ENCODE measurements at places on chromosomes 7 and 10.

- DNase-seq, result no peak
Measured at GRCh38 chr7:26441002-26441521, 149.4 kb downstream of the SNX10 start.

DNA sequence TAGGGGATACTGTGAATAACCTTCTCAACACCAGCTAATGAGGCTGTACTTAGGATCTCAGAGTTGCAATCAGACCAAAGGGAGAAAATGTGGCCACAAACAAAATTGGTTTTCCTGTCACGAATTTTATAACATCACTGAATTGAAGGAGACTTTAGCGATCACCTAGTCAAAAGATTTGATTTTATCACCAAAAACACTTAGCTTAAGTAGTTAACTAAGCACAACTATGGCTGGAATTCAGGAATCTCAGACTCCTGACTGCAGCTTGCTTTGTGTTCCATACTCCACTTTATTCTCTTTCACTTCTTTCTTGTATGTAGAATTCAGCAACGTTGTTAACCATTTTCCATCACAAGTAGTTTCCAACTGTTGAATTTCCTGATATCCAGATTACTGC lies 152.0 kb downstream of the SLC16A9 start:
- no peak for DNase-seq

DNA sequence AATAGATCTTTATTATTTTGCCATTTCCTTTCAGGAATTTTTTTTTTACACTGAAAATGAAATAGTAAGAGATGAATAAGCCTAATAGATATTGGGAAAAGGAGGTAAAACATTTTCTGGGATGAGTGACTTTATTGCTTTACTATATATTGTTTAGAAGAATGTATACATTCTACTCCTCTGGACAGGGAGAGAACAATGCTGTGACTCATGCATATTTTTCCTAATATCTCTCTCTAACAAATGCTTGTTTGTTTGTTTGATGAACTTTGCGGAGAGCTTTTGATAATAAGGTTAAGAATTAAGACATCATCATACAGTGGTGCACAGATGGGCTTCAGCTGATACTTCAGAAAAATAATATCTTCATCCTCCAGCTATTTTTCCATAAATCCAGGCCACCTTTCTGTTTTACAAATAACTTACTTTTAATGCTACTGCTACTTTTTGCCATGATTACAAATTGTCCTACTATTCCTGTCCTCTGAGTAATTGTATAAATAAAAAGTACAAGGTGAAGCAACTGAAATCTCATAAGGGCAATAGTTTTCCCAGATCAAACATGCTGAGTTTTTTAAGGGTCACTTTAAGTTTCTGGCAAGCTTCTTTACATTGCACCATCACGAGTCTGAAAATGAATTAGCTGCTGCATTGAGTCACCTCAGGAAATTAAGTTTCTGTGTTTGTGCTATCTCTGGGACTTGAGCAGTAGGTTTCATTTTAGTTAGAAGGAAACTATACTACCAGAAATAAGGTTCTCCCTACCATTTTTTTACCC lies 207.3 kb upstream of the POT1 start:
- no peak for DNase-seq

DNA sequence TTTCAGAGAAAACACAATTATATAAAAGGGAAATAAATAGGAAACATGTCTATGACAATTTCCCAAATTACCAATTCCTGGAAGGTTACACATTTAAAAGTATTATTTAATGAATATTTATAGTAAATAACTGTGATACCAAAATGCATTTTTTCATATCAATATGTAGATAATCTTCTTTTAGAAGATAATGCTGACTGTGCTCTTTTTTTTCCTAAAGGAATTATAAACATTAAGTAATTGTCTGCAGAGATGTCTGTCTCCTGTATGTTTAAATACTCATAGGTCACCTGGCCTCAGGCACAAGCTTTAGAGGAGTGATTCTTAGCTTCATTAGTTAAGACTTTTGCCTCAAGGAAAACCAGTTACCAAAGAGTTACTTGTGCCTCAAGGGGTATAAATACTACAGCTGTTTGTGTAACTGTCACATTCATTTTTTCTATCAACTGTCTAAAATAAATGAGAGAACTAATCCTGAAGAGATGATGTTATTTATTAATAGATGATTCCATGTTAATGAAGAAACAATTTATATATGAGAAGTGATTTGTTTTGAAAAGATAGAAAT lies 77.1 kb downstream of the DNAJC1 start:
- no peak for DNase-seq

GRCh38 chr10:52533986-52534385 lies 219.9 kb downstream of the DKK1 start:
- DNase-seq, result no peak

DNA sequence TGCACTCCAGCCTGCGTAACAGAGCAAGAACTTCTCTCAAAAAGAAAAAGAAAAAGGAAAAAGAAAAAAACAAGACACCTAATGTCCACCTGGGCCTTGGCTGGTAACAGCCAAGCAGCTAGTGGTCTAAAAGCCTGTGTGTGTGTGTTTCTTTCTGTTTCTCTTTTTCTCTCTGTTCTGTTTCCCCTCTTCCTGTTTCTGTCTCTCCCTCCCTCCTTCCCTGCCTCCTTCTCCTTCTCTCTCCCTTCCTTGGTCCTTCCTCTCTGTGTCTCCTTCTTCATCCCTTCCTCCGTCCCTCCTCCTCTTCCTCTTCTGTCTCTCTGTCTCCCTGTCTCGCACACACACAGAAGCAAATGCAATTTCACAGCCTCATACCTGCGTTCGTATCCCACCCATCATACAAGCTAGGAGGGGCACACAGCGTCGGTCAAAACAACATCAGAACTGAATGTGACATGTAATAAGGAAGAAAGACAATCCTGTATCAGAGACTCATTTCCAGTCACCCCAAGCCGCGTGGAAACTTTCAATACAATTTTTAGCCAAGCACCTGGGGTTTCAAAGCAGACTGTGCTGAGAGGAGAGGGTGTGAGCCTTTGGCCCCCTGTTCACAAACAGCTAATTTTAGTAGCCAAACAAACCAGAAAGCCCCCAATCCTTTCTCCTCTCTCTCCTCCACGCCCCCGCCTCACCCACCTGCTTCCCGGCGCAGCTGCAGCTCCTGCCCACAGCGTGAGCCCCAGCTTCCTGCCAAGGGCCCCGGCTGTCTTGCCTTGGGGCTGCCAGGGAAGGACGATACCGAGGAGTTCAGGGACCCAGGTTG lies 50.2 kb upstream of the GNA12 start:
- DNase-seq, result peak; percentile 40

GRCh38 chr7:19295376-19295775 lies 150.2 kb upstream of the FERD3L start:
- no peak for DNase-seq

- no peak for DNase-seq
Measured at GRCh38 chr10:123997013-123997412, 96.4 kb downstream of the CHST15 start.

DNA sequence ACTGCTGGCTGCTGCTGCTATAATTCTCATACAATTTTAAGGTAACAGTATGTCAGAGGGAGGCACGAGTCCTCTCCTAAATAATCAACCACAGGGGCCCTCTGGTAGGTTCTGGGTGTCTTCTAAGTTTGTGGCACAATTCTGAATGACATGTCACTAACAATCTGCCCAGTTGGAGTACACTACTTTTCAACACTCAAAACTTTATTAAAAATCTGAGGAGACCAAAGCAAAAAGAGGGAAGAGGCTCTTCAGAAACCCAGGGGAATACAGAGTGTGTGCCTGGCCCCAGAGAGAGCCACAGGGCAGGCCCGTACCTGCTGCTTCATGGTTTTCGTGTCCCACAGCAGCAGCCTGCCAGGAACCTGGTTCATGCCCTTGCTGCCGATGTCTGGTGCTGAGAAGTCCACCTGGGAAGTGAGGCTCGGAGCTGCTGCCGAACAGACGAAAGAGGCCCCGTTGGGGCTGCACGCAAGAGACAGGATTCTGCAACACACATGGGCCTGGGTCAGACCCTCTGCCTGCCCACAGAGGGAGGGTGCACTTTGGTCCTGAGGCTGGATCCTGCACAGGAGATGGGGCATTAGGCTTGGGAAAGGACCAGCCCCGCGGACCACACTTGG lies 18.3 kb downstream of the WDR91 start:
- no peak for DNase-seq

GRCh38 chr7:111517549-111517951 lies 44.7 kb downstream of the IMMP2L start:
- DNase-seq, result no peak

DNA sequence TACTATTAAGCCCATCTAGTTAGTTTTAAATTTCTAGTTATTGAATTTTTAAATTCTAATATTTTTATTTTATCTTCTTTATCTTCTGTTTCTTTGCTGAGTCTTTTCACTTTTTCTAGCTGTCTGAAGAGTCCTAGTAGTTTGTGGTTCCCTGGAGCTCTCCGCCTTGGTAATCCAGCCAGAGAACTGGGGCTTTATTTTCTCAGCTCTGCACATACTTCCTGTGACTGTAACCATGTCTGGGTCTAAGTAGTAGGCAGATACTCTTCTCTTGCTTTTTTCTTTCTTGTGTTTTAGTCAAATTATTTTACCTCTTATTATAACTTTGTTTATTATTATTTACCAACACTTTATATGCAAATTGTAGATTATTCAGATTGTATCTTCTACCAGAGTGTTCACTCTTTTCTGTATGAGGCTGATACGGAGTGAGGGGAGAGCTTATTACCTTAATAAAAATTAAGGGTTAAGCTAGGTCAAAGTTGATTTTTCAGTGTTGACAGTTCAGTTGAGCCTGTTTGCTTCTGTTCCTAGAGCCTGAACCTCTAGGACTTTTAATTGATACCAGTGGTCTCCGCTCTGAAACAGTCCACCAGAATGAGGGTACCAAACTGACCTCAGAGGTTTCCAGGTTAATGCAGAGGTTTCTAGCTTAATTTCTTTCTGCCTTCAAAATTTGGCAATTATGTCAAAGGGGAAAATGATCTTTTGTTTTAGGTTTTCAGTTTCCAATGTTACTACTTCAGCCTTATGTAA lies 155.4 kb downstream of the ADK start:
- no peak for DNase-seq

GRCh38 chr10:110802090-110802489 lies 69.6 kb upstream of the PDCD4 start:
- DNase-seq, result no peak

GRCh38 chr7:27133409-27134231 lies 3.1 kb upstream of the HOXA4 start:
- DNase-seq, result no peak

GRCh38 chr7:132402751-132403245 lies 173.5 kb downstream of the PLXNA4 start:
- no peak for DNase-seq

DNA sequence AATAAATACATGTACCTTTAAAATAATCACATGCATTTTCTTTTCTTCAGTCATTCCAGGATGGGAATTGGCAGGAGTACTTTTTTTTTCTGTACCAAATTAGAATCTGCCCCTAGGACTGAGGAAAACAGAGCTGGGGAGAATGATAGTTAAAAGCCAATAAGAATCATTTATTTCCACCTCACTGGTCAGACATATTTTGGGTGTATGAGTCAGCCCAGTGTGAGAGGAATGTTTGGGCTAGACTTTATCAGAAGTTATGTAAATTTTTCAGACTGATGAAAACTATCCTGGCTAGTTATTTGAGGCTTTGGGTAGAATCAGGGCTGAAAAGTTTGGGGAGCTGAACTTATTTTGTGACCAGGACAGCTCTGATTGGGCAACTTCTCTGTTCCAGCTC lies 303.1 kb upstream of the NPSR1 start:
- no peak for DNase-seq

- DNase-seq, result no peak
Measured at GRCh38 chr10:130750441-130750840, 561.1 kb downstream of the TCERG1L start.

DNA sequence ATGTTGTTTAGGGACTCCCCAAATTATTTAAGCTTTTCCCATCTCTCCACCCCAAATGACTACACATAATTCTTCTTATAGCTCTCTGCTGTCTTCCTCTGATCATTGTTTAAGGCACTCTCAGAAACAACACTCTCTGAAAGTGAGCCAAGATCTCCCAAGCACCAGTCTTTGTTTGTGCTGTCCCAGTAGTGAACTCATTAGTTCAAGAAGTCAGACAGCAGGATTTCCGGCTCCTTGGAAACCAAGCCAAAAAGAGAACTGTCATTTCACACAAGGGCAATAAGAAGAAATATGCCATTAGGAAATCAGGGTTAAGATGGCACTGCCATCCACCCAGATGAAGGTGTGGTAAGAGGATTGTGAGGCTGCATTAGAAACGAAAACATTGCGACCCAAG lies 83.1 kb downstream of the FZD1 start:
- no peak for DNase-seq

GRCh38 chr10:101297901-101298486 lies 56.0 kb upstream of the BTRC start:
- DNase-seq, result peak; percentile 63

- no peak for DNase-seq
Measured at GRCh38 chr10:35855155-35855947, 213.3 kb upstream of the FZD8 start.

DNA sequence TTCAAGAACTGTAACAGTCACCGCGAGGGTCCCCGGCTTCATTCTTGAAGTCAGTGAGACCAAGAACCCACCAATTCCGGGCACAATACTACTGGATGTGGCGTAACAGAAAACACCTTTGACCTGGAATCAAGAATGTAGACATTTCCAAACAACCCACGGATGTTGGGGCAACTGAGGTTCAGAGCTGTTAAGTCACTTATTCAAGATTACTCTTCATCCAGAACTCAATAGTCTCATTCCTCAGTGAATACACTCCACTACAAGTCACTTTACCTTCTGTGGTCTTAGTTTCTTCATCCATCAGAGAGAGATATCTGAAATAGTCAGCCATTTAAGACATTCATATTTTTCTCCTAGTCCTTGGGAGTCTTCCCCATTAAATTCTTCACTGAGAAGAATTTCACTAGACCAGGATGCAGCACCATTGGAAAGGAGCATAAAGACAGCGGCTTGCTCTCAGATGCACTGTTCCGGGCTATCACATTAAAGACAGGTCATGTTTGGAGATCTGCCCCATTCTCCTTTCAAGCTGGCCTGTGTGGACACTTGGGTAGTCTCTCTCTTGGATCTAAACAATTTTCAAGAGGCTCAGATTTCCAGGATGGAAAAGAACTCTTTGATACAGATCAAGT lies 32.3 kb upstream of the ARID5B start:
- no peak for DNase-seq

- DNase-seq, result no peak
Measured at GRCh38 chr7:119436882-119437281, 836.1 kb upstream of the KCND2 start.

- no peak for DNase-seq
Measured at GRCh38 chr7:25424855-25425254, 196.6 kb upstream of the NPVF start.

- no peak for DNase-seq
Measured at GRCh38 chr7:45092100-45092930, 3.5 kb upstream of the NACAD start.

DNA sequence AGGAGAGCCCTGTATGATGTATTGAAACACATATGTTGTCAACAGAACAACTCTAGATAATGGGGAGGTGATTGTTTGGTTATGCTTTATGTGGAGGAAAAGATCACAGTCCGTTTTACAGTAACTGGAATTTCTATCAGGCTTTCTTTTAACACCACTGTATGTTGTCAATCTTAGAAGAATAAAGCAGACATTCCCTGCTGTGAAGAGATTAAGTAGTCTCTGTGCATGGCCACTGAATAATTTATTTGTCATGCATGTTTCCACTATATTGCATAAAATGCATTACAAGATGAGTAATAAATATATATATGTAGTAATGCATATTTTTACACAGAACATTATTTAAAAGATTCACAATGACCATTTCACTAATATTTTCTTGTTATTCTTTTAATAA lies 440.0 kb downstream of the ANKRD7 start:
- DNase-seq, result no peak

GRCh38 chr10:127600479-127600878 lies 51.4 kb downstream of the NPS start:
- DNase-seq, result no peak

- peak; percentile 45 for DNase-seq
Measured at GRCh38 chr10:78973901-78974616, 94.7 kb upstream of the ZMIZ1 start.

All from CD4-positive, alpha-beta T cell treated with Interleukin-6 at 100 ng/mL for 8 hours (primary cell).